ENCODE measurements at places on chromosomes 12 and 14.

GRCh38 chr14:97359341-97359740, 562.2 kb downstream of the VRK1 start:
- DNase-seq = no peak

DNA sequence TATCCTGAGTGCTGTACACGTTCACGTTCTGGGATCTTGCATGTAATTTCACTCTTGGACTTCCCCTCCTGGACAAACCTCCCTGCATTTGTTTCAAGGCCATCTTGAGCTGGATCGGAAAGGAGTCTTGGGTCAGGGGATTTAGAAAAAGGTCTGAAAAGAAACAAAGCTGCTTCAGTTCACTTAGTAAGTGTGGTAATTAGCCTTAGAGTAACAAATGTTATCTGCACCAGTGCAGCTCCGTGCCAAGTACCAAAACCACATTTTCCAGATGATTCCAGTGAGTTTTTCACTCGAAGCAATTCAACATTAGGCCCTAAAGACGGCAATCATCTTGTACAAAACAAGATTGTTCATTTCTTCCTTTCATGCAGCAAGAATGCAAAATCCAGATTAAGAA, 39.4 kb upstream of the ATXN2 start:
- DNase-seq = no peak

DNA sequence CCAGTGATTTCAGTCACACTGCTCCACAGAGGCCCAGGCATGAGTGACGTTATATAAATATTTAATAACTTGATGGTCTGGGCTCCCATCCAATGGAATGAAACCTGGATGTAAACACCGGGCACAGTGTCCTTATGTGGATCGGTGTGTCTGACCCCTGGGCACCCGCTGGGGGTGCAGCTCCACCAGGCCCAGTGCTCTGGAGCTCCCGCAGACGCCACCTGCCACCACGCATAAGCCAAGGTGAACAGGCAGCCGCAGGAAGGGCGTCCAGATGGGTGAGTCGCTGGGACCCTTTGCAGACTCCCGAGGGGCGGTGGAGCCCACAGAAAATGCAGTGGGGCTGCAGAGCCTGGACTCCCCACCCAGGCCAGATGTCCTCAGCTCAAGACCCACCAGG, 121.6 kb downstream of the SCARB1 start:
- DNase-seq = no peak

DNA sequence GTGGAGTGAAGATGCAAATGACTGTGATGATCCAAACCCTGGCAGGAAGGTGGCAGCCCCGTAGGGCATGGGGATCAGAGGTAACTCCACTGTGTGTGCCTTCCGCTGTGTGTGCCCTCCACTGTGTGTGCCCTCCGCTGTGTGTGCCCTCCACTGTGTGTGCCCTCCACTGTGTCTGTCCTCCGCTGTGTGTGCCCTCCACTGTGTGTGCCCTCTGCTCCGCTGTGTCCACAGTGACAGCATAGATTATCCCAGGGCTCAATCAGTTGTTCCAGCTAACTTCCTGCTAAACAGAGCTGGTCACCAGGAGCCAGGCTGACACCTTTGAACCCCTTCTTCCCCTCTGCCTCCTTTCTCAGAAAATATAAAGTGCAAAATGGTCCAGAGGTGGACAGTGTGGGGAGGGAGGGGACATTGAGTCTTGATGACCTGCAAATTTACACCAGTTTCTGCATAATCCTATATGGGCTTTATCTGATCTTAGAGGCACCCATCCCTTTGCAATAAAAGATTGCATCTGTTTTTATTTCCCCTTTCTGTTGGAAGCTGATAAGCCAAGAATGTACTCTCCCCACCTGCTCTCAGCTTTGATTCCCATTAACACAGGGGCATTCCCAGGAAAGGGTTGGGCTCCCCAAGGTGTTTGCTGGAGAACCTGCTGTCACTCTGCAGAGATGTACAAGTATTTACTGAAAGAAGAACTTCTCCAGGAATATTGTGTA, 21.6 kb upstream of the HNF1A start:
- no peak for DNase-seq

- no peak for DNase-seq
These were observed 45.2 kb downstream of the FOXN3 start for GRCh38 chr14:89371585-89372511.

GRCh38 chr12:727321-727720, 25.1 kb upstream of the WNK1 start:
- no peak for DNase-seq

GRCh38 chr14:44388306-44388705, 118.8 kb downstream of the FSCB start:
- DNase-seq = no peak

- no peak for DNase-seq
These were observed 172.2 kb upstream of the AMIGO2 start for GRCh38 chr12:47251919-47252318.

Data from activated T-cell treated with anti-CD3 and anti-CD28 coated beads, Interleukin-2, amount 50 U/mL, for 72 hours (primary cell).